ENCODE measurements at places on chromosomes 12 and 14. TPM values are rescaled to one million over a fixed set of nuclear protein-coding genes. Genes with fewer than 3 reads are reported as not detected.

- DNase-seq = peak; percentile 65
Measured at GRCh38 chr12:53500142-53500775, 824 bp upstream of the TARBP2 start.

DNA sequence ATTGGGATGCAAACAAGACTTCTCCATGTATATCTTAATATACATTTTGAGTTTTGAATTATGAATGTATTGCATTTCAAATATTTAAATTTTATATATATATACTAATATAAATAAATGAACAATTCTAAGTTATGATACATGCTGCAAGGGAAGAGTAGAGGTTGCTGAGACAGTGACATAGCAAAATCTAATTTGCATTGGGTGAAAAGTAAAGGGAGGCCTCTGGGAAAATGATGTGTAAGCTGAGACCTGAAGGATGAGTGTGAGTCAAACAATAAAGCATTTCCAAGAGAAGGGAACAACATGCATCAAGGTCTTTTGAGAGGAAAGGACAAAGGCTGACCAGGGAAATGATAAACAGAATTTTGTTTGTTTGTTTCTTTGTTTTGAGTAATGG lies 62.9 kb upstream of the PTPRQ start:
- no peak for DNase-seq

The EPYC gene
- not detected for total RNA-seq

GRCh38 chr14:33859306-33859705 lies 91.6 kb downstream of the EGLN3 start:
- no peak for DNase-seq

The SIX1 gene
- 8.6 TPM for total RNA-seq

- no peak for DNase-seq
Measured at GRCh38 chr12:119850330-119850729, 26.8 kb downstream of the CIT start.

DNA sequence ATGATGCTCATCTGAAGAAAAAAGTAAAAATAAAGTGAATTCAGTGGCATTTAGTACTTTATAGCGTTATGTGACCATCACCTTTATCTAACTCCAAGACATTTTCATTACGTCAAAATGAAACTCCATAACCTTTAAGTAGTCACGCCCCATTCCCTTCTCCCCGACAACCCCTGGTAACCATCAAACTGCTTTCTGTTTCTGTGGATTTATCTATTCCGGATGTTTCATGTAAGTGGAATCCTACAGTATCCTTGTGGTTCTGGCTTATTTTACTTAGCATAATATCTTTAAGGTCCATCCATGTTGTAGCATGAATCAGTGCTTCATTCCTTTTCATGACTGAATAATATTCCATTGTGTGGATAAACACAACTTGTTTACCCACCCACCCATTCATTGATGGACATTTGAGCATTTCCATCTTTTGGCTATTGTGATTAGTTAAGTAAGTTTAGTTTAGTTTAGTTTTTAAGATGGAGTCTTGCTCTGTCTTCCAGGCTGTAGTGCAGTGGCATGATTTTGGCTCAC lies 18.5 kb upstream of the MAP1LC3B2 start:
- DNase-seq = no peak

The TCTN2 gene
- 13.6 TPM for total RNA-seq

- DNase-seq = no peak
Measured at GRCh38 chr12:111846016-111846415, 4.0 kb downstream of the MAPKAPK5 start.

DNA sequence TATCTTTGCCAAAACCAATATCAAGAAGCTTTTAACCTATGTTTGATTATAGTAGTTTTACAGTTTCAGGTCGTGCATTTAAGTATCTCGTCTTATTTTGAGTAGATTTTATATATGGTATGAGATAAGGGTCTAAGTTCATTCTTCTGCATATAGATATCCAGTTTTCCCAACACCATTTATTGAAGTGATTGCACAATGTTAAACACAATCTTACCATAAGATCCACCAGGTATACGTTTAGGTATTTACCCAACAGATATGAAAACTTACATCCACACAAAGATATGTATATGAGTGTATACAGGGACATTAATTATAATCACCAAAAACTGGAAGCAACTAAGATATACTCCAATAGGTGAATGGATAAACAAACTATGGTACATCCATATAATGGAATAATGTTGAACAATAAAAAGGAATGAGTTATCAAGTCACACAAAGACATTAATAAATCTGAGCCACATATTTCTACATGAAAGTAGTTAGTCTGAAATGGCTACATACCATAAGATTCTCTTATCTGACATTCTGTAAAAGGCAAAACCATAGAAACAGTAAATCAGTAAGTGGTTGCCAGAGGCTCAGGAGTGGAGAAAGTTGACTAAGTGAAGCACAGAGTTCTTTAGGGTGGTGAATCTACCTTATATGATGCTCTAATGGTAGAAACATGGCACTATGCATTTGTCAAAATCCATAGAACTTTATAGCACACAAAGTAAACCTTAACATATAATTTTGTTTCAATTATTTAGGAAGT lies 222.6 kb downstream of the NUAK1 start:
- peak; percentile 23 for DNase-seq

DNA sequence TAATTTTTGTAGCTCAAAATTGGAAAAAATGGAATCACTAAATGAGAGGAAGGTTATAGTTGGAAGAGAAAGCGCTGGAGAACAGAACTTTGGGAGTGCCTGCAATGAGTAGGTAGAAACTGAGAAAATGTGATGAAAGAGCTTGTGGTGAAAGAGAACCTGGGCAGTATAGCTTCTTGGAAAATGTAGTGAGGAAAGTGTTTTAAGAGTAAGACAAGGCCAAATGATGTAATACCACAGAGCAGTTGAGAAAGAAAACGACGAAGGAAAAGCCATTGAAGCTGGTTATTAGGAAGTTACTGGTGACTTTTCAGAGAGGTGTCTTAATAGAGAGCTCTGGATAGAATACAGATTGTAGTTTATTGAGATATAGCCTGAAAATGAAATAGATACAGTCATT lies 255.3 kb downstream of the AEBP2 start:
- peak; percentile 36 for DNase-seq

DNA sequence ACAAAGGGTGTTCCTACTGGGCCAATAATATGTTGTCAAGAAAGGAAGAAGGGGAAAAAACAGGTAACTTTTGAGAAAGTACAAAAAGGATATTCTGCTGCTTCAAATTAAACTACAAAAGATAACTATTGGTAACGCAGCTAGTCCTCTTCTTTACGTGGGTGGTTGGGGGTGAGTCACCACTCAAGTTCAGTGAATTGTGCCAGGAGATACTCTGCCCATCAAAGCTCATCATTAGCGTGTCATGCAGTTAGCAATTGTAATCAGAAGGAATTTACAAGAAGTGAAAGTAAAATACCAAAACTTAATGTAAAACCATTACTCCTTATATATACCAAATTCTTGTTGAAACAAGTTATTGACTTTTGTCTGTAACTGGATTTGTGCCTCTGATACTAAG lies 342.0 kb downstream of the NPAS3 start:
- DNase-seq = no peak

DNA sequence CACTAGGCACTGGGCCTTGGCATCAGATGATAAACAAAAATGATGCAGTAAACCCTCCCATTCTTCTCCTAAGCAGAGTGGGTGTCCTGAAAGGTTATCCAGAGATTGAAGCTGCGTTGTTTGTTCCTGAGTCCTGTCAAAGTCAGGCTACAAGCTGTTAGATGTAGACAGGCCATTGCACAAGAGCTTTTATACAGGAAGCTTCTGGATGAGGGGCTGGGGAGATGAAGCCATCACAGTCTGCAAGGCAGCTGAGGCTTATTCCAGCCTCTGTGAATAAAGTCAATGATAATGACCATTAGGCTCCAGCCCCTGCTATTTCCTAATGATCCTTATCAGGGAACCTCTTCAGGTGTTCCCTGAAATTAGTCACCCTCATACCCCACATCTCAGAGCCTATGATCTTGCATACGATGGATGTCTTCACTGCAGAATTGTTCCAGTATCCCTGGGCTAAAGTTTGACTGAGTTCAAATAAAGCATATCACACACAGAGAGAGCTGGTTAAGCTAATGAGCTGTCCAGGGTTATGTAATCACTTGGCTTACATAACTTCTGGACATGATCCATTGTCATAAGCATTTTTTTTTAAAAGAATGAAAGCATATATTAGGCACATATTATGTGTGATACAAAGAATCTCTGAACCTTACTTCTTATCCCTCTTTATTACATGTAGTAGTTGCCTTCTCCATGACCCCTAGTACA lies 337.1 kb upstream of the OR4E1 start:
- DNase-seq = no peak

GRCh38 chr12:80627782-80628181 lies 79.7 kb upstream of the MYF6 start:
- DNase-seq = peak; percentile 85

GRCh38 chr12:122022393-122023338 lies 982 bp downstream of the BCL7A start:
- DNase-seq = no peak

DNA sequence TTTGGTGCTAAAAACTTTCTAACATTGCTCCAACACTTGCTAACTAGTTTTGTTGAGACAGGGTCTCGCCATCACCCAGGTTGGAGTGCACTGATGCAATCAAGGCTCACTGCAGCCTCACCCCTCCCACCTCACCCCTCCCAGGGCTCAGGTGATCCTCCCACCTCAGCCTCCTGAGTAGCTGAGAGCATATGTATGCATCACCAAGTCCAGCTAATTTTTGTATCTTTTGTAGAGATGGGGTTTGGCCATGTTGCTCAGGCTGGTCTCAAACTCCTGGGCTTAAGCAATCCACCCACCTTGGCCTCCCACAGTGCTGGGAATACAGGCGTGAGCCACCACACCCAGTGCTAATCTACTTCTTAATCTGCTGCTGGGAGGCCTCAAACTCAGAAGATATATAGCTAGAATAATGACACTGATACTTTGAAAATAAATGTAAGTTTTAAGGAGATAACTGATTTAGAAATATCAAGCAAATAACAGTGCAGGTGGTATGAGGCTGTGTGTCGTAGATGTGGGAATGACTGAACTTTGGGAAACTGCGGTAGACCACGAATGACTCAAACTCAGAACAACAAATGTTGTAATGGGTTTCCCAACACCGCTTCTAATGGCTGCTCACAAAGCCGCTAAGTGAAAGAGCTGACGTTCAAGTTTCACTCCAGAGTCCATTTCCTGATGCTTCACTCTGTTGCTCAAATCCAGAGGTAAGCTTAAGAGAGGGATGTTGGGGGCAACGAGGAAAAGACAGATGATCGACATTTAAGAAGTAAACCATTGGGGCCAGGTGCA lies 10.0 kb downstream of the TMCC3 start:
- peak; percentile 11 for DNase-seq

GRCh38 chr14:31025367-31026076 lies at the start of gene AP4S1:
TSS of gene AP4S1 (plus strand) at chr14:31025649. CDS start at chr14:31066197, 40,548 bp downstream.
- DNase-seq = no peak

GRCh38 chr14:77580477-77580876 lies 36.0 kb downstream of the SPTLC2 start:
- DNase-seq = no peak

The SLC39A5 gene
- not detected for total RNA-seq

DNA sequence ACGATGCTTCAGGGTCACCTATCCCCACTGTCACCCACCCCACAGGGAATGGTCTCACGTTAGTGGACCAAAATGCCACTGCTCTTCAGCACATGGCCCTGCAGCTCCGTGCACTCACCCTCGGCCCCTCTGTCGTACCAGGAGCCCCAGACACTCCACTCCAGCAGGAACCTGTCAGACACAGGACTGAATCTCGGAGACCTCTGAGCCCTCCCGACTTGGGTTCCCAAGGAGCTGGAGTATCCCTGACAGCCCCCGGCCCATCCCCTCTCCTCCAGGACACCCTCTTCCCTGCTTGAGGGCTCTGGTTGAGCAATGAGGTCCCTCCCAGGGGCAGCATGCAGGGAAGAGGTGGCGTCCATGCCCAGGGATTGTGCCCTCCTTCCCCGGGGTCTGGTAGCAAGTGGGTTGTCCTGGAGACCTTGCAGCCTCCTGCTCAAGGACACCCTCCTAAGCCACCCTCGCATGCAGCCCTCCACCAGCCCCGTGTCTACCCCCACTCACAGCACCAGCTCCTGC lies 20.4 kb upstream of the LRTM2 start:
- DNase-seq = no peak

DNA sequence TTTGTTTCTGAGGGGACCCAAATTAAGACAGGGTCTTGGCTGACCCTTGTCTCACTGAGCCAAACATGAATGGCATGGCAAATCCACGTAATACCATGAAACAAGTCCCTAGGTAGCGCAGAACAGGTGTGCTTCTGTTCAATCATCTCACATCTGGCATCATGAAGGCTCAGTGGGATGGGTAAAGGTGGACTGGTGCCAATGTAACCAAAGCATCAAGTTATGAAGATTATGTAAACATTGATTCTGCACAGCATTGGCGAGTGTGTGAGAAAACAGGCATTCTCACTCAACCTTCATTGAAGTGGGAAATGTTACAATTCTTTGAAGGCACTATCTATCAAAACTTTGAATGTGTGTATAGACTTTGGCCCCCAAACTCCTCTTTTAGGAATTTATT lies 41.9 kb downstream of the PTGER2 start:
- DNase-seq = peak; percentile 21

The SOAT2 gene
- total RNA-seq = 0.18 TPM

GRCh38 chr12:45339035-45339434 lies 123.1 kb downstream of the ANO6 start:
- DNase-seq = no peak

Data from IMR-90 (cell line).